Natural killer cell (primary cell): ENCODE measurements at places on chromosomes 5 and 9.

DNA sequence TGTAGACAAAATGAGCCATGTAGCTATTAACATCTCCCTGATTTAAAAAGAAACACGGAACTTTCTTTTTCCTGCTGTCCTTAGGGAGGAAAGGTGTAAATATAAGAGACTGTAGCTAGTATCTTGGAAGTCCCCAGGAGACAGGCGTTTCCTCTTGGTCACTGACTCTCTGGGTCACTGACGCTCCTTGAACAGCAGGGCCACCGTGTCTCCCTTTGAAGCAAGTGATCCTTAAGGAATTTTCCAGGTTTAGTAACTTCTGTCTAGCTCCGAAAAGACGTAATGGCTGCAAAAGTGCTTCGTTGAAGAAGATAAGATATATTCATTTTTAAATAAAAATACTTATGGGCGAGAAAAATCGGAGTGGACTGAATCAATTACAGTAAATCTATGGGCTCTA, 745 bp upstream of the CLTA start:
- no peak for DNase-seq

DNA sequence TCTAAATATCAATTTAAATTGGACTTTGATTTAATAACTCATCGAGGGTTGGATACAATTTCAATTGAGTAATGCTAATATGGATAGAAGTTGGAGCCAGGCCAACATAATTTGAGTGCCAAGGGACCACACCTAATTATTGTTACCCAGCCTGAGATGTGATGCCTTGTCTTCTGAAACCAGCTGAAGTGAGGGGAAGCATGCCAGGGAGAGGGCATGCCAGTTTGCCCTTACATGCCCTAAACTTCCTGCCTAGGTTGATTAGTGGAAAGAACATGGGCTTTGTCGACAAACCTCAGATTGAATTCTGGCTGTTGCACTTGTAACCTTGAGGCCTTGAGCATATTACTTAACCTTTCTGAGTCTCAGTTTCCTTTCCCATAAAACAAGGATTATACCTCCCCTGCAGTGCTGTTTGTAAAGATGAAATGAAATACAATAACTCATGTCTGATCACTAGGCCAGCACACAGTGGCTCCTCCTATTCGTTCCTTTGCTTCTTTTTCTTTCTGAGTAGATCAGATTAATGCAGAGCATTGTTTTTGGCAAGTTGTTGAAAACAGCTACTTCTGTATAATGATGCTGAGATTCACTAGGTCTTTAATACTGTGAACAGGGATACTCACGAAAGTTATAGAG, 412.8 kb downstream of the TLE4 start:
- no peak for DNase-seq

DNA sequence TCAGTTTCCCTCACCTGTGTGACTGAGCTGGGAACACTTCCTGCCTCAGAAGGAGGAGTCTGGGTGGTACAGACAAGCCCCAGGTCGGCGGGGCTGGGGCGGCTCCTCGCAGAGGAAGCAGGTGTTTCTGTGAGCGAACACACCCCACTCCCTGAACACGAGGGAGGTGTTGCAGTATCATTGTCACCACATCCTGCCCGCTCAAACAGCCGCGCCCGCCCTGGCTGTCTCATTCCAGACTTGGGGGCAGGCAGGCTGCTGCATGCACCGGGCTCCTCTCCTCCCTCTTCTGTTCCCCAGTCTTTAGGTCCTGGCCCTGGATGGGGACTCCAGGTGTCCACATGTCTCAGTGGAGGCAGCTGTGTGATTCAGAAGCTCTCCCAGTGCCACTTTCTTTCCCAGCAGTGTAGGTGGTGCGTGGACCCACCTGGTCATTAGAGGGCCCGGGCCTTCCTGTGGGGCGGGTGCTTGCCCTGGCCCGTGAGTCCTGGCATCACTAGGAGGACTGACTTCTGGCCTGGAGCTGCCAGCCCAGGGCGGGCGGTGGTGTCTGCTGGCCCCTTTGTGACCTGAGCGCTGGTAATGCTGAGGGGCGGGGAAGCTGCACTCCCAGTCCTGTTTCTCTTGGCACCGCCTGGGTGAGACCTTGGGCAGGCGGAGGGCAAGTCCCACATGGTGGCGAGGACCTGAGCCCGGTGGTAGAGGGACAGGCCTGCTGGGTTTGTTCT, 18.3 kb upstream of the PHYHD1 start:
- peak; percentile 81 for DNase-seq

GRCh38 chr5:138944527-138945322, 69.6 kb upstream of the LRRTM2 start:
- no peak for DNase-seq

DNA sequence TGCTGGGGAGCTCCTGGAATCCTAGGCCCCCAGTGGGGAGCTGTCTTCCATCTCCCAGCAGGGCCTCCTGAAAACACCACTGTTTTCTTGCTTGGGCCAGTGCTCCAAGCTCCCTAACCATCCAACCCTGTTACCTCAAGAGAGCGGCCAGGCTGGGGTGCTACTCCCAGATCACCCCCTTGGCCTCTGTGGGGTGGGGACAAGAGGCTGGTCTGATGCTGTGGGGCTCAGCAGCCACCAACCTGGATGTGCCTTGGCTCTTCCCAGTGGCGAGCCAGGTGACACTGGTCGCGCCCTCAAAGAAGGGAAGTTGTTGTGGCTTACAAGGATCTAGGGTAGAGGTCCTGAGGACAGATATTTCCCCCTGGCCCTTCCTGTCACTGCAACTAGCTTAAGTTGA, 49.0 kb downstream of the SECISBP2 start:
- DNase-seq = no peak

GRCh38 chr5:179272326-179273072, 72.8 kb downstream of the ADAMTS2 start:
- no peak for DNase-seq

DNA sequence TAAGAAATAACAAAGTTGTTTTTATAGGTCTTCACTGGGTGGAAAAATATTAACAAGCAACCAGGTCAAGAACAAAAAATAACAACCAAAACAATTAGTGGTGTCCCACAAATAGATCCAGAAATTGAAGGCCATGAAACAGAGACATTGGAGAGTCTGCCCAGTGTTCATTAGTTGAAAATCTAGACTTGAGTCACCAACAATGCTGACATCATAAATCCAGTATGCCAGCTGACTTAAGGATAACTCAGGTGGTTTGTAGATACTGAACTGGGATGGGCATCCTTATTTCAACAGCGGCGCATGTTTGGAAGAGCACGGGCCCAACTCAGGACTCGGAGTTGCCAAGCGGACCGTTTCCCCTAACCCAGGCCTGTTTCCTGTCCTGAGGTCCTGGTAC, 80.7 kb upstream of the TNFAIP8 start:
- no peak for DNase-seq

DNA sequence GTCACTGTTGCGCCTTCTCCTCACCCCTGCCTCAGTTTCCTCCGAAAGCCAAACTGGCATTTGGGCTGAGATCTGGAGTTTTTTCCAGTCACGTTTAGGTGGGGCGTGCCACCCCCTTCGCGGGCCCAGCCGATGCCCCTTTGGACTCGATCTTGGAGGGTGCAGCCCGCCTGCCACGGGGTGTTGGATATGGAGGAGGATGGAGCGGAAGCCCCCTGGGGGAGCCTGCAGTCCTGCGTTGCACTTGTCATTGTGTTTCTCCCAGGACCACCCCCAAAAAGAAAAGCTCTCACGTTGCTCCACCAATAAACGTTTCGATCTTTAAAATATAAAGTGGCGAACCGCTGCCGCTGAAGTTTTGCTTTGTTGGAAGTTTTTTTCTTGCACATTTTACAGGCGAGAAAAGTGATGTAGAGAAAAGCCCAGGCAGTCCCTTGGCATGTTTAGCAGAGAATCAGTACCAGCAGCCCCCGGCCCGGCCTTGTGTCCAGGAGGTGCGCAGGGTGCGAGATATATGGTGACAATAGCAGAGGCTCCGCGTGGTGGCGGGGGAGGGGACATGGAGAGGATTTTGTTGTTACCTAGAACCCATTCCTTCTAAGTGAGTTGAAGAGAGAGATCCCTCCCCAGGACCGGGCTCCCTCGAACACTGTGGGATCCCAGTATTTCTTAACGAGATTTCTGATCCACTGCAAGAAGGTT, 681 bp downstream of the F2R start:
- DNase-seq = peak; percentile 31

GRCh38 chr9:109101810-109102209, 17.9 kb downstream of the TMEM245 start:
- no peak for DNase-seq

GRCh38 chr5:146313027-146313426, 25.6 kb upstream of the POU4F3 start:
- no peak for DNase-seq

GRCh38 chr5:590346-590745, 21.8 kb upstream of the CEP72 start:
- DNase-seq = no peak

GRCh38 chr9:88852794-88853193, 138.5 kb upstream of the S1PR3 start:
- no peak for DNase-seq

DNA sequence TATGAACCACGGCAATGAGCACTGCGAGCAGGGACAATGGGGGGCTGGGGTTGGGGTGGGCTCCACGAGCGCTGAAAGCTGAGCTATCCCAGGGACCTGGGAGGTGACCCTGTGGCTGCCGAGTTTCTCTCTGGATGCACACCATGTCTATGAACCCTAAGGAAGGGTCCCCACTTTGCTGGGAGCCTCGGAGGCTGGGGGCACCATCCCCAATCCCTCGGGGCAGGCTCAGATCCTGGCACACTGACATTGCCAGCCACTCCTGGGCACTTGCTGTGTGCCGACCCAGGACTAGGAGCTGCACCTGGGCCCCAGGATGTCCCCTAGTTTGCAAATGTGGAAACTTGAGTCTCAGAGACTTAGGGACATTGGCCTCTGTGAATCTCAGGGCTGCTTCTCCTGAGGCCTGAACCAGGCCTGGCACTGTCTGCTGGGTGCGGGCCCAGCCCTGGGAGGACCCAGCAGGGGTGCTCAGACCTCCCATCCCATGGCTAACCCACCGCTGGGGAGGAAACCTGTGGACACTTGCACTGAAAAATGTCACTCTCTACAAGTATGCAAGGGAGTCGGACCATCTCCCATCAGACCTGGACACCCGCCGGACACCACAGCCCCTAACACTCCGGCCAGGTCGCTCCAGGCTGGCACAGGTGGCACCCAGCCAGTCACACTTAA, 13.0 kb upstream of the CAMSAP1 start:
- no peak for DNase-seq

DNA sequence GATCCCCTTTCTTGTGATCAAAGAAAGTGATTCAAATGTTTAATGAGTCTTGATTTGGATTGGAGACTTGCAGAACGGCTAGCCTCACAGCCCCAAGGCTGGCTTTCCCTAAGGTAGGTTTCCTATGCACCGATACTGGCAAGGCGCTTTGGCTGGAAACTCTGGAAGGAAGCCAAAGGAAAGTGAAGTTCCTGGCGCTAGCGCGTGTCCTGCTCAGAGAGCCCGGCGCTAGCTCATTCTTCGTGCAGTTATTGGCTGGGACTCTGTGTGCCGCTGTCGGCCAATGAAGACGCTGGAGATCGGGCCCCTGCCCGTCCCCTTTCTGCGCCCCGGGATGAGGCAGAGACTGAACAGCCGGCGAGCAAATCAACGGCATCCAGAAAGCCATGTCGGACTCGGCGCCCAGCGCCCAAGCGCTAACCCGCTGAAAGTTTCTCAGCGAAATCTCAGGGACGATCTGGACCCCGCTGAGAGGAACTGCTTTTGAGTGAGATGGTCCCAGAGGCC, at the start of gene PCDHGC3:
TSS of gene PCDHGC3 (plus strand) at position 342 of the 507 bp plus-strand sequence. CDS start at position 493, 151 bp downstream.
- DNase-seq = peak; percentile 36

DNA sequence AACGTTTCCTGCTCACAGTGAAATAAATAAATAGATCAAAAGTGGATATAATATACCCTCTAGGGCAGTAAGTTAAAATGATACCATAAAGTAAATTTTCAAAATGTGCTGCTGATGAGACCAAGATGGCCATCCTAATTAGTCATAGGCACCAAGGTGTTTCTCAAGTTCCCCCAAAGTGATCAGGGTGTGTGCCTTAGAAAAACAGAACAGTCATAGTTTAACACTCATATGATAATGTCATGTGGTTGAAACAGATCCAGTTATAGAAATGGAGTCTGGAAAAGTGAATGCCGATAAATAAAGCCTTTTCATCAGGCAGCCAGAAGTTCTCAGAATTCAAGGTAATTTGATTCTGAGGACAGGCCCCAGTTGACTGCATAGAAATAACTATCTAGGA, 161.5 kb upstream of the CDKN2B start:
- no peak for DNase-seq

GRCh38 chr5:83837265-83837907, 116.7 kb upstream of the HAPLN1 start:
- DNase-seq = no peak
